AG04449 (cell line): ENCODE measurements at places on chromosomes 16 and 17.

GRCh38 chr16:54422159-54422558, 135.6 kb upstream of the IRX3 start:
- no peak for DNase-seq

DNA sequence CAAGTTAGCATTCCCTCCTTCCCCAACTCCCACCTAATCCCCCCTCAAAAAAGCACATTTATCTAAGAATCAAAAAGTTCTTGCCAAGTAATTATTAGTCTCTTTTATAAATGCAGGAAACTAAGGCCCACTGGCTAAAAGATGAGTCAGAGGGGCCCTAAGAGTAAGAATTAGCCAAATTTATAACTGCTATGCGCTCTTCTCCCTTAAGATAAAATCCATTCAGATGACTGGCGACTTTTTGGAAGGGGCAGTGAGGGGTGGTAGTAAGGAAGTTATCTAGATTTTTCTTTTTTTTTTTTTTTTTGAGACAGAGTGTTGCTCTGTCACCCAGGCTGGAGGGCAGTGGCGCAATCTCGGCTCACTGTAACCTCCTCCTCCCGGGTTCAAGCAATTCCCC, 17.1 kb downstream of the ZNF652 start:
- DNase-seq: no peak

- no peak for DNase-seq
Measured at GRCh38 chr17:43826206-43826605, 6.7 kb downstream of the MPP3 start.

DNA sequence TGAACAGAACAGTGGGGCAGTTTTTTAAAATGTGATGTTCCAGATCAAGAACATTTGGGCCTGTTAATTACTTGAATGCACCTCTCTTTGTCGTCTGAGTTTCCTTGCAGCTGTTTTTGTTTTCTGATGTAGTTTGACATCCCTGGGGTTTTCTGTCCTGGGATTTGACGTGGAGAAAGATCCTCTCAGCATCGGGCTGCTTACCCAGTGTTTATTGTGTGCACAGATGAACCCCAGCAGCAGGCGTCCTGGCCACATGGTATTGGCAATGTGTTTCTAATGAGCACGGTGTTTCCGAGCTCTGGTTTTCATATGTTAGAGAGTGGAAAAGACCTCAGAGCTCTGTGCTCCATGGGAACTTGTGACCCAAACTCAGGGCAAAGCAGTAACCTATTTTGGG, 191.1 kb upstream of the IRX3 start:
- DNase-seq: no peak

- no peak for DNase-seq
Measured at GRCh38 chr16:878072-878784, 77.7 kb upstream of the GNG13 start.
